ENCODE measurements at places on chromosomes 6 and 20.

GRCh38 chr6:39594285-39594684, 130.9 kb downstream of the KIF6 start:
- DNase-seq, result no peak

DNA sequence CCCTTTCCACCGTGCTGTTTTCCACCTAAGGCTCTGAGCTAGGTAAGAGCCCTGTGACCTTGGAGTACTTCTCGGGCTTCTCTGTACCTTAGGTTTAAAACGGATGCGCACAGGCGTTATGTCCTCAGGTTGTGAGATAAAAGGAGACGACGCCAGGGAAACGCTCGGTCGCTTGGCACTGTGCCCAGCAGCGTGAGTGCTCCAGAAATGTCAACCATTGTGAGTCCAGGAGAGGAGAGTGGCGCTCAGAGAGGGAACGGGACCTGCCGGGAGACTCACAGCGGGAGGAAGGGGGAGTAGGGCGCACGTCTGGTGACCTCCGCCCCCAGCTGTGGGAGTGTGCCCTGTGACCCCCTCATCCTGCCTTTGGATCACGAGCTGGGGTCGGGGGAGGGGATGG, 33.8 kb upstream of the SCRT2 start:
- DNase-seq, result no peak

DNA sequence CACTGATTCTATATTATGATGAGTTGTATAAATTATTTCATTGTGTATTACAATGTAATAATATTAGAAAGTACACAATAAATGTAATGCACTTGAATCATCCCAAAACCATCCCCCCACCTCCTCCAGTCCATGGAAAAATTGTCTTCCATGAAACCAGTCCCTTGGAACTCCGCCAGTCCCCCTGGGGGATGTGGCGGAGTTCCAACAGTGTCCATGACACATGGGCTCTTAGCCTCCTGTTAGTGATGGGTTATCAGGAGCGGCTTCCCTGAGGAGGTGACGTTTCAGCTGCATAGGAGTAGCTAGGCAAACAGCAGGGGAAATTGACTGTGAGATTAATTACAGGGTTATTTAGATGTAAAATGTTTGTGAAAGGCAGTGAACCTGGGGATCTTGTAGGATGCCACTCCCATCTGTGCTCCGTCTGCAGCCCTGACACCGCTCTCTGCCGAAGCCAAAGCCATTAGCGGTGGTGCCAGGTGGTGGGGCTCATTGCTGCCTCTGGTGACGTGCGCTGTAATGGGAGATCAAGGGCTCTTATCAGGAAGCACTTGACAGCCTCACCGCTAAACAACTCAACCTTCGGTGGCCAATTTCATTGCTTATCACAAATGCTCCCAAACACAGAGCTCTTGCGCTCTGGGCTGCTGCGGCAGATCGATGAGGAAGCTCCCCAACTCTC, 81.6 kb upstream of the MC3R start:
- DNase-seq, result no peak

- DNase-seq, result peak; percentile 70
Measured at GRCh38 chr6:32969685-32970412, 1.5 kb downstream of the BRD2 start.

DNA sequence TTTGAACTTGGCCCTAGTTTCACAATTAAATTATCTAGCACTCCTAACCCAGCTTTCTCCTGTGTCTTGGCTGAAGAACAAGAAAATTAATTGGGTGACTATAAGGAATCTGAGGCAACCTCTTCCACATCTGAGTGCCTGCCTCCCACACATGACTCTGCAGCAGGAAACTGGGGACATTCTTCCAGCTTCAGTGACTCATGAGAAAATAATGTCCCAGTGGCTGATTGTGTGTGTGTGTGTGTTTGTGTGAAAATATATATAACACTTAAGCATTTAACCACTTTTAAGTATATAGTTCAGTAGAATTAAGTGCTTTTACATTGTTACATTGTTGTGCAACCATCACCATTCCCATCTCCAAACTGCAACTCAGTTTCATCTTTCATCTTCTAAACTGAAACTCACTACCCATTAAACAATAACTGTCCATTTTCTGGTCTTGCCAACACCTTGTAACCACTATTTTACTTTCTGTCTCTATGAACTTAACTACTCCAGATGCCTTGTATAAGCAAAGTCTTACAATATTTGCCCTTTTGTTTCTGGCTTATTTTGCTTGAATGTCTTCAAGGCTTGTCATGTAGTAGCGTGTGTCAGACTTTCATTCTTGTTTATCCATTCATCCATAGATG, 8.7 kb downstream of the TRIM38 start:
- no peak for DNase-seq

DNA sequence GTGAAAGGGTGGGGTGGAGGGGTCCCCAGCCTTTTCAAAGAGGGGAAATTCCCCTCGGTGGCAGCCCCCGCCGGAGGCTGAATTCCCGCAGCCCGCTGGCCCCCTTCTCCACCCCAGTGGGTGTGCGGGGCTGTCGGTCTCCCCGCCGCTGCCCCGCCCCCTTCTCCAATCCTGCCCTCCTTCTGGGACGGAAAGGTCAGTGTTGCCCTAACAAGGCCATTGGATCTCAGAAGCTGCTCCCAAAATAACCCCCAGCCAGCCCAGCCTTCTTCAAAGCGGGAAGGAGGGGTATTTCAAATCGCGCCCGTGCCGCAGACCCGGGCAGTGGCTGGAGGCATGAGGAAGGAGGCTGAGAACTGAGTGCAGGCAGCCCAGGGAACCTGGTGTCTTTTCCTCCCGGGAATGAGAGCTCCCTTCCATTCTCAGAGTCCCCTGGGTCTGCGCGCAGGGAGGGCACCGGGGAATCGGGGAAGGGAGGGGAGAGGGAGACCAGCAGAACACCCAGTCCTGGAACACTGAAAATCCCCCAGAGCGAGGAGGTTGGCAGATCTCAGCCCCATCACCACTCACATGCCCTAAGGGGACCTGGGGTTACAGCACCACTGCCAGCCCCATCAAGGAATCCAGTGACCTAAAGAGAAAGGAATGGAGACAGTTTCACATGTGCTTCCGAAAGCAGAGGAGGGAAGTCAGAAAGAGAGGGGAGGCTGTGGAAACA, at the start of gene JPH2:
JPH2 (minus strand) TSS at position 135 of the 718 bp plus-strand sequence. CDS start 483 bp downstream, outside the sequence.
- no peak for DNase-seq

DNA sequence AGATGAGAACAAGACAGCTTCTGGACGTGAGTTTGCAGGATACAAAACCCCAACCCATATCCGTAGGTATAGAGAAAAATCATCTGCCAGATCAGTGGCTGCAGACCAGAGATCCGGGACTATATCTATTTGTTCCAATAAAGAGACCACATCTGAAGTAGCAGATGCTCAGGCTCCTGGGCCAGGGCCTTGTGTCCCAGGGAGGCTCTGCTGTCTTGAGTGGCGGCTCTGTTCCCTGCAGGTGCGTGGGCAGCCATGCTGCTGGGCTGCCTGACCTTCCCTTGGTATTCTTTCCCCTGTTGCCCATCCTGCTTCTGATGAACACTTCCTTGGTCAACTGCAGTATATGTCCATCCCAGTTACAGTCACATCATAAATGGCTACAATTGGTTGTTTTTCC, 34.9 kb downstream of the ERMARD start:
- no peak for DNase-seq

GRCh38 chr6:166104107-166104506, 63.5 kb downstream of the TBXT start:
- DNase-seq, result no peak

DNA sequence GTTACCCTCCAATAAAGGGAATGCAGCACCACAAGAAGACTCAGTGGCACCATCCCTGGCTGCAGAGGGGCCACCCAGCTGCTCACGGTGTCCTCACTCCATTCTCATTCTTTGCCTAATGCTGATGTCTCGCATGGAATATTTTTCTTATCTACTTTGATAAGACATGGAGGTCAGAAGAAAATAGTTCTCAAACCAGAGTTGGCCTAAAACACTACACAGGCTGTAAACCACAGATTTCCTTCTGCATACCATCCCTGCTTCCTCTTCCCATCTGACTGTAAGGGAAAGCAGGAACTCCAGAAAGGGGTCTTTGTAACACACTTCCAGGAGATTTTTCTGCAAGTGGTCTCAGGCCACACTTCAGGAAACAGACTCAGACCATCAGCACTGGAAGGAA, 43.1 kb upstream of the CD93 start:
- DNase-seq, result no peak

DNA sequence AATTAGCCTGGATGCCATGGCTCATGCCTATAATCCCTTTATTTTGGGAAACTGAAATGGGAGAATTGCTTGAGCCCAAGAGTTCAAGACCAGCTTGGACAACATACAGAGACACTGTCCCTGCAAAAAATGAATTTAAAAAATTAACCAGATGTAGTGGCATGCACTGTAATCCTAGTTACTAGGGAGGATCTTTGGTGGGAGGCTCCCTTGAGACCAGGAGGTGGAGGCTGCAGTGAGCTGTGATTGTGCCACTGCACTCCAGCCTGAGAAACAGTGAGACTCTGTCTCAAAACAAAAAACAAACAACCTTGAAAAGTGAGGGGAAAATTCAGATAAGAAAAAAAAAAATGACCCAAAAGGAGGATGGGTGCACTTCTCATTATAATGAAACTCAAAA, 23.4 kb downstream of the CAP2 start:
- DNase-seq, result no peak

DNA sequence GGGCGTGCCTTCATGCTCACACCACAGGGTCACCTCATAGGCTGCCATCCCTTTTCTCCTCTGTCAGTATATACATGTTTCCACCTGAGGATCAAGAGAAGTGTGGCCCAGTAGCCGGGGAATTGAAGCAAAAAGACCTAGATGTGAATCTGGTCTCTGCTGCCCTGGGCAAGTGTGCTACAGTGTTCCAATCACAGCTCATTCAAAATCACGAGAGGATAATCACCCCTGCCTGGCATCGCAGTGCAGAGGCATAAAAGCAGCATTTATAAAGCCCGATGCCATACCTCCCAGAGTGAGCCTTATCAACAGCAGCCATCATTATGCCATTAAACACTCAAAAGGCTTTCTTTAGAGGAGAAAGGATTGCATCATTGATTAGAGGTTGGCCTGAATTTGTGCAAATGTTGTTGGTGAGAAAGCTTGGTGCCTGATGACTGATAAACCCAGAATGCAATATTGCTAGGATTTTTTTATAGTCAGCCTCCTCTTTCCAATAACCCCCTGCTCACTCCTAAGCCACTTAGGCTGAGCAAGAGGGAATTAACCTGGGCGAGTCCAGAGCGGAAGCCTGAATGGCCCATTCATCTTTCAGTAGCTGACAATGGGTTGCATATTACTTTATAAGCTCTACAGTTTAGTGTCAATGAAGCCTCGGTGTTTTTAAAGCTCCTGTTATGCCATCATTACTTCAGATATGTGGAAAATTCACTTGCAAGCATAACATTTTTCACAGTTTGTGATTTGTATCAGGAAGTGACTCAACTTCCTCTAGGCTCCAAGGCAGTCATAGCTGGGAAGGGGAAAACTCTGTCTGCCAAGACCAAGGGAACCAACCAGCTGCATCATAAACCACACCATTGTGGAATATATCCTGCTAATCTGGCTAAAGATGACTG, 92.5 kb upstream of the NXT1 start:
- no peak for DNase-seq

- DNase-seq, result no peak
Measured at GRCh38 chr6:17395112-17395511, 1.7 kb downstream of the CAP2 start.

GRCh38 chr6:12343440-12344162, 53.4 kb downstream of the EDN1 start:
- no peak for DNase-seq

- DNase-seq, result no peak
Measured at GRCh38 chr20:62191781-62192559, 9.1 kb downstream of the MTG2 start.

DNA sequence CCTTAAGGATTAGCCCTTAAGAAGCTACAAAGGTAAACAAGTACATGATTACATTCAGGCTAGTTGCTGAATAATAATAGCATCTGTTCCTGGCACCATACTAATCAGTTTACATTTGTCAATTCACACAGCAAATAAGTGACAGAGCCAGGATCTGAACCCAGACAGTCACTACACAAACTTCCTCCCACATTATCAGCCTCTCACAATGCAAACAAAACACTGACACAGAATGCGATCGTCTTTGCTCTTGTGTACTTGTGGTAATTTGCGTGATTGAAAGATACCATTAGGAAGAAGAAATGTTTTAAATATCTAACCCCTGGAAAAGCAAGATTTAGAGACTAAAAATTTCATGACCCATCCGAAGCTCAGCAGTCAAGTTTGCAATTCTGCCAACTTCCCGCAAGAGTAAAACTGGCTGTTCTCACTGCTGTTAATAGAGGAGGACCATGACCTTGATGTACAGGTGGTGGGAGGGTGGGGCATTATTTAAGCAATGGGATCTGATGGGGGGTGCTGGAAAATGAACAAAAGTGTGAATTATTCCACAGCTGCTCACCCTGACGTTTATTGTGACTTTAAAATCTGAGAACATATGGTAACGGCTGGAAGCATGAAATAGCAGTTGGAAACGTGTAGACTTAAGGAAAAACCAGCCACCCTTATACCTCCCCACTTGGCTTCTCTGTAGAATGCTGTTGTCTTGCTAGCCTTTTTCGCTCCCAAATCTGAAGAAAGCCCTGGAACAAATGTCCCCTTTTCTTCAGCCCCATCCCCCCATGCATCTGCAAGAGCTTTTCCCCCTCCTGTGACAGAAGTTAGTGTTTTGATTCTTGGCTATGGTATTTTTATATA, 95.3 kb upstream of the ARMC2 start:
- no peak for DNase-seq

- peak; percentile 61 for DNase-seq
Measured at GRCh38 chr6:44074439-44074812, 52.8 kb downstream of the MRPL14 start.

DNA sequence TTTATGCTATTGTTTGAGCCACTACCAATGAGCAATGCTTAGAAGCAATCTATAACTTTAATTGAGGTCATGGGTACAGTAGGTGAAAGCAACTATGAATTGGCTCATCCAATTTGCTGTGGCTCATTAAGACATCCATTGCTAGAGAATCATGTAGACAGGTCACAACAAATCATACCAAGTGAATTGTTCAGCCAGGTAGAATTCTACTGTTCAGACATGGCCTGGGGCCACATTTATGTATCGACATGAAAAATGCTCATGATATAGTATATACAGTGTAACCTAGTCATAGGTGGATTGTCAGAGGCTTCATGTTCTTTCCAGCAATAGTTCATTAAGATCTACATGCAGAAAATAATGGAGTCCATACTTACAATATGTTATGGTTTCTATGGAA, 633.7 kb upstream of the EYS start:
- DNase-seq, result no peak

- DNase-seq, result no peak
Measured at GRCh38 chr6:111837007-111837406, 36.2 kb downstream of the FYN start.

DNA sequence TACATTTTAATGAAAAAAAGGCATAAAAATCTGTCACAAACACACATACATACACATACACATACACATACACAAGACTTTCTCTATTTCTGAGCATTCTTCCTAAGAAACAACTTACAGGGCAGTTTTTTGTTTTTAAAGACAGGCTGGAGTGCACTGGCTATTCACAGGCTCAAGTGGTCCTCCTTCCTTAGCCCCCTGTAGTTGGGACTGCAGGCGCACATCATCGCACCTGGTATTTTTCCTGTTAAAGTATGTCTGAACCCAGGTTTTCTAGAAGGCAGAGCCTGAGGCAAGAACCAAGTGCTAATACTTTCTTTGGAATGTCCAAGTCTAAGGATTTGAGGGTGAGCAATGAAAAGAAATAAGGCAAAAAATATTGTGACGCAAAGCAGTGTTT, 41.3 kb upstream of the ELOVL5 start:
- DNase-seq, result no peak

Data from stimulated activated CD4-positive, alpha-beta T cell treated with anti-CD3 and anti-CD28 coated beads, Interleukin-12 subunit alpha, Interleukin-12 subunit beta, amount 100 ng/mL, for 4 hours (primary cell).